ENCODE measurements at places on chromosomes 3 and 15.

DNA sequence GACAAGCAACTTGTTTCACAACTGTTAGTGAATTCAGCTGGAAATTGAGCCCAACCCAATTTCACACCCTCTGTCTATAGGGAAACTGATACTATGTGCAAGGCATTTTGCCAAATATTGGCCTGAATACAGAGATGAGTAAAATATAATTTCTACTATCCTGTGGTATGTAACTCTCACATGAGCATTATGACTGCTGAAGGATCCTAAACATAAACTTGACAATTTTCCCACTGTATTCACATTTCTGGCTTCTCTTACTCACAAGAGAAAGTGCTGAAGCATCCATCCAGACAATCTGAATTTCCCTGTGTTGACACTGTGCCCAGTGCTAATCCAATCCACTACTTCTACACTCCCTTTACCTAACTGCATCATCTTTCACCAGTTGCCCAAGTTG lies 28.4 kb downstream of the SERPINI2 start:
- ATAC-seq, result no peak

GRCh38 chr15:58047149-58047548 lies 18.4 kb downstream of the ALDH1A2 start:
- ATAC-seq, result no peak

GRCh38 chr3:11544412-11545181 lies 99.1 kb downstream of the VGLL4 start:
- ATAC-seq, result no peak

GRCh38 chr15:74489518-74490338 lies 28.8 kb upstream of the UBL7 start:
- ATAC-seq, result peak; percentile 92

DNA sequence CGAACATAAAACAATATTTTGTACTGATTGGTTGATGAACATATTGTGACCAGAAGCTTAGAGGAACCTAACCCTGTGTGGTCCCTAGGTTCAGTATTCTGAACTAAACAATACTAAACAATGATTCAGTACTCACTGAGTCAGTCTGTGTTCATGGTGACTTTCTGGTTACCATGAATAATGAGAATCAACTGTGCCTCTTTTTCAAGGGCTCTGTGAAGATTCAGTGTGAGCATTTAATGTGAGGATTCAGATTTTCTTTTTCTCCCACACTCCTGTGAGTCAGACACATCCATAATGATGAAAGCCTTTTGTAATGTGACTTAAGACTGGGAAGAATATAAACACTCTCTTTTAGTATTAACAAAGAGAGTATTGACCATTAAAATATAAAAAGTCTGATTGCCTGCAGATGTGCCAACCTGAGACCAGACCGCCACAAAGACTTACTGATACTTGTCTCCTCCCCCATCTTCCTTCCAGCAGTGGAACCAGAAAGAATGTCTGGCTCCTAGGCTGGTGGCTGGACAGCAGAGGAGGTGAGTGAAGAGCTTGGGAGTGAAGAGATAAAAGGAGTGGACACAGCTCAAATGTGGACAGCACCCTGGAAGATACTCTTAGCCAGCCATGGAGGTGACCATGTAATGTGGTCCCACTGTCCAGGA lies 17.6 kb upstream of the ACTL6A start:
- ATAC-seq, result peak; percentile 41

- peak; percentile 78 for ATAC-seq
These were observed 145.4 kb downstream of the KLHL25 start for GRCh38 chr15:85649372-85649771.

- no peak for ATAC-seq
These were observed 72.0 kb upstream of the LSAMP start for GRCh38 chr3:116517308-116517707.

DNA sequence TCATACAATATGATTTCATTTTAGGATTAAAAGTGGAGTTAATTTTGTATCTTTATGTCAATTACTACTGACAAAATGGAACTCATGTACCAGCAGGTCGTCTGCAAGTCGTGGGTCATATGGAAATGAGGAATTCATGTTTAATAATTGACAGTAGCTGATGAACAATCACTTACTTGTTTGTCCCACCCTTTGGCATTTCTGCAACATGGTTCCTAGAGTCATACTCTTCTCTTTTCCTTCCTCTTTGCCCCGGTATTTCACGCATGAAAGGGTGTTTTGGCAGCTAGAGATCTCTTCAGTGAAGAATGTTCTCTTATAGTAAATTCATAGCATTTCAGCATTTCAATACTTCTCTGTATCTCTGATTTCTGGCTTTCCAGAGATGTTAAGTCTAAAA lies 133.3 kb upstream of the SLC24A5 start:
- no peak for ATAC-seq

- no peak for ATAC-seq
These were observed 51.4 kb downstream of the PLAAT1 start for GRCh38 chr3:193292386-193292785.

Data from activated CD4-positive, CD25-positive, alpha-beta regulatory T cell treated with anti-CD3 and anti-CD28 coated beads, Interleukin-2, amount 50 U/mL, for 24 hours (primary cell).